Small intestine (tissue), 16 donors: ENCODE measurements at places on chromosomes 1 and 21. TPM values are rescaled to one million over a fixed set of nuclear protein-coding genes. Genes with fewer than 3 reads are reported as not detected.

Gene FOXJ3
- 16.2 TPM for polyA plus RNA-seq

Gene BRINP2
- 0.04 TPM for polyA plus RNA-seq

DNA sequence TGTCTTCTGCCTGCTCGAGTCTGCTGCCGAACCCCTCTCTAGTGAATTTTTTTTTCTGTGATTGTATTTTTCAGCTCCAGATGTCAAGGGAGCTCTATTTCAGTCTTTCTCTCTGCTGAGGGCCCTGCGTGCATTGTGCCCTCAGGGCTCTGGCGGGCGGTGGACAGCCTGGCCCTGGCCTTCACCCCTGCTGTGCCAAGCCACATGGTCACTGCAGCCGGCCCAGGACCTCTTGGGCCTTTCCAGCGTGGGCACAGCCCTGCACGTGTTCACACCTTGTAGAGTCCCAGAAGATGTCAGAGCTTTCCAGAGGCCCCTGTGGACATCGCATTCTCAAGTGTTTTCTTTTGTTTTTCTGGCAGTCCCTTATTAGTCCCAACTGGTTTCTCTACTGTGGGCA lies 55.7 kb downstream of the PCNT start:
- H3K27me3 ChIP-seq, result no peaks in the 10 kb centered on the region
- no peak for DNase-seq
- no peak overlapping the region for H3K27ac ChIP-seq

- peak overlapping the region; percentile 97 for H3K4me3 ChIP-seq
- peak overlapping the region; percentile 99 for H3K27ac ChIP-seq
- DNase-seq, result peak; percentile 27
- H3K4me1 ChIP-seq, result peaks cover 2% of the 10 kb centered on the region
- H3K27me3 ChIP-seq, result no peaks in the 10 kb centered on the region
These were observed 687 bp downstream of the PRKAB2 start for GRCh38 chr1:147171399-147172167.

- H3K4me1 ChIP-seq, result no peaks in the 10 kb centered on the region
- H3K27me3 ChIP-seq, result no peaks in the 10 kb centered on the region
- H3K4me3 ChIP-seq, result no peak overlapping the region
- no peak overlapping the region for H3K27ac ChIP-seq
These were observed 97.2 kb downstream of the SIM2 start for GRCh38 chr21:36796070-36796469.

GRCh38 chr1:204146965-204147364 lies 4.9 kb downstream of the ETNK2 start:
- peak; percentile 74 for DNase-seq
- H3K4me1 ChIP-seq, result no peaks in the 10 kb centered on the region
- no peak overlapping the region for H3K4me3 ChIP-seq
- peak overlapping the region; percentile 72 for H3K27ac ChIP-seq
- H3K27me3 ChIP-seq, result no peaks in the 10 kb centered on the region

DNA sequence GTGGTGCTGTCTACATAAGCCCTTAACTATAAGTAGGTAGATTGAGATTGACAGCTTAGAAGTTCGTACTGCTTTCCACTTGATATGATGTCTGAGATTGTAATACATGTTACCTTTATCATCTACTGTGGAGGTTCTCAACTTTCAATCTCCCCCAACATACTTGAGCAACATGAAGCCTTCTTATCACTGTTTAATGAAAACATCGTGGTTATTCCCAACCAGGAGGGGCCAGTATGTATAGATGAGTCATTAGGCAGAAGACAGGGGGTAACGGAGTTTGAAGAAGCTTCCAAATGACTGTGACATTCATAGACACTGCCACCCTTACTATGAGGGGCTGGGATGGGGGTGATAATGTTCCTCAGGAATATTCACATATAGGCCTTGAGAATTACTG lies 36.0 kb downstream of the CENPF start:
- H3K27me3 ChIP-seq, result no peaks in the 10 kb centered on the region
- H3K36me3 ChIP-seq, result no peaks in the 10 kb centered on the region
- no peak overlapping the region for H3K4me3 ChIP-seq
- no peaks in the 10 kb centered on the region for H3K4me1 ChIP-seq
- H3K27ac ChIP-seq, result no peak overlapping the region
- no peak for DNase-seq

DNA sequence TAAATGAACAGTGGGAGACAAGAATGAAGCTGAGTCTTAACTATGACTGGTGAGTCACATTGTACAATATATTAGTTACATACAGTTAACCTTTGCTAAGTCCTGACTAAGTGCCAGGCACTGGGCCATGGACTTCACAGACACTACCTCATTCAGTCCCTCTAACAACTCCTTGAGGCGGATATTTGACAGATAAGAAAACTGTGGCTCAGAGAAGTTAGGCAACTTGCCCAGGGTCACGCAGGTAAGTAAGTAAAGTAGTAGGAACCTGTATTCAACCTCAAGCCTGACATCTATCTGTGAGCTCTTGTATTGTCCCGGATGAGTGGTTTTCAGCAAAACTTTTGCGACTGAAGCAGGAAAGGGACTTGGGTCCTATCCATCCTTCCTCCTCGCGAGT lies 62.1 kb downstream of the GNG12 start:
- H3K36me3 ChIP-seq, result no peaks in the 10 kb centered on the region
- no peak overlapping the region for H3K27ac ChIP-seq
- DNase-seq, result peak; percentile 27
- H3K4me1 ChIP-seq, result no peaks in the 10 kb centered on the region
- no peaks in the 10 kb centered on the region for H3K27me3 ChIP-seq

DNA sequence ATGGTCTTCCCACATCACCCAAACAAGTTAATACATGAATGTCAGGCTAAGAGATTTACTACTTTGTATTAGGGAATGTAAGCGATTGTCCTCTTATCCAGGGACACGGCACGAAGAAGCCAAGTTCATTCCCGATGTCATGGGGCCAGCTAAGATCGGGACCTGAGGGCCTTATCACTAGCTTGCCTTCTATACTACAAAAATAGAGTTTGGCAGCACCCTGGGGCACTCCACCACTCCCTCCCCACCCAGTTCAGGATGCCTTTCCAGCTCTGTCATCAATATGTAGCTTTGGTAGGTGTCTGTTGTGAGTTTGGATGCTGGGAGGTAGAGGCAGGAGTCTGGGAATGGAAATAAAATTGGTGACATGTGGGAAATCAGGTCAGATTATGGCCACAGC lies 197.5 kb downstream of the ATG4C start:
- H3K36me3 ChIP-seq, result no peaks in the 10 kb centered on the region
- H3K4me3 ChIP-seq, result no peak overlapping the region
- no peak overlapping the region for H3K27ac ChIP-seq
- DNase-seq, result no peak
